ENCODE measurements at places on chromosomes 7 and 10.

- DNase-seq: no peak
These were observed 99.2 kb upstream of the MALRD1 start for GRCh38 chr10:18949391-18949790.

DNA sequence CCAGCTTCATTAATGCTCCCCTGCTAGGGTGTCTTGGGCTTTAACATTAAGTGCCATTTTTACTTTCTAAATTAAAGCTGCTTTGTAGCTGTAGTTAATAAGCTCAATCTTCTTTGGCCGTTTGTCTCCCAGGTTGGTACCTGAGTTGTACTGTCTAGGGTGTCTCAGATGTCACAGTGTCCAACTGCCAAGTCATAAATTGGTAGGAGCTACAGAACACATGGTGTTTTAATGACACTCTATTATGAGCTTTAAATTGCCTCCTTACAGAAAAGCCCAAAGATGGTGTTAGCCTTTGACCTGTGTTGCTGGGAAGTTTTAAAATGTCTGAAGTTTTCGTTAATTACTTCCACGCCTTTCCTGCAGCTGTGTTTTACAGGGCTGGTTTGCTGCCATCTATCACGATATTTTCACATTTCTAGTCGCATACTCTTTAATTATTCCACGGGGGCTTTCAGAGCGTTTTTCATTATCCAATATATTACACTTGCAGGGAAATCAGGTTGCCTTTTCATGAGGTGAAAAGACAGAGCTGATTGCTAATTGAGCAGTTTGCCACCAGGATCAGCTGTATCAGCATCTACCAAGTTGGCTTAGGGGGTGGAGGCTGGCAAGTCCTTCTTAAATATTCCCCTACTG lies 247.8 kb upstream of the PLPP4 start:
- DNase-seq: no peak

DNA sequence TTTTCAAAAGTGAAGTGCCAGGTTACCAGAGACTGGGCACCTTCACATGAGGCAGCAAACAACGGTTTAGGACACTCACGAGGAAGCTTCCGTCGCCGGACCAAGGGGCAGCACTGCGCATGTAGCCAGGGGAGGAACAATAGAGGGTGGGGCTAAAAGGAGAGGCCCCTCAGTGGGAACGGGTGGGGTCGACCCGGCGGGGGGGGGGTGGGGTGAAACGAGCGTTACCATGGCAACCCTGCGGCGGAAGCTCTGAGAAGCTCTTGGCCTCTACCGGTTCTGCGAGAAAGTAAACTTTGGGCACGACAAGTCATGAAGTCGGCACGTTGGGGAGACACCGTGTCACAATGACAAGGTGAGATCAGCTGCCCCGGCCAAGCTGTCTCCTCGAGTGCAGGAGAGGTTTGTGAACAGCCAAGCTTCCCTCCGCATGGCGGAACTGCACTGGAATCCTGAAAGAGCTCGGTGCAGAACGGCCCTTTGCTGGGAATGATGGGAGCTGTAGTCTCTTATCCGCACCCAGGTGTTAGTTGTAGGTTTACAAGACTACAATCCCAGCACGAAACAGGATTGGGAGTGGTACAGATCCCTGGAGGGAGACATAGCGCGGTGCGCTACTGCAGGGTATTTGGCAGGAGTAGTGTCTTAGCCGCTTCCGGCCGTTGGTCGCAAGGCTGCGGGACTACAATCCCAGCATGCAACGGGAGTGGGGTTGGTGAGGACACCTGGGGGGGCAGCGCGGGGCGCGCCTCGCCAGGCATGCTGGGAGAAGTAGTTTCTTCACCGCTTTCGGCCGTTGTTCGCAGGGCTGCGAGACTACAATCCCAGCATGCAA lies 72.8 kb upstream of the ZNF722 start:
- peak; percentile 88 for DNase-seq

DNA sequence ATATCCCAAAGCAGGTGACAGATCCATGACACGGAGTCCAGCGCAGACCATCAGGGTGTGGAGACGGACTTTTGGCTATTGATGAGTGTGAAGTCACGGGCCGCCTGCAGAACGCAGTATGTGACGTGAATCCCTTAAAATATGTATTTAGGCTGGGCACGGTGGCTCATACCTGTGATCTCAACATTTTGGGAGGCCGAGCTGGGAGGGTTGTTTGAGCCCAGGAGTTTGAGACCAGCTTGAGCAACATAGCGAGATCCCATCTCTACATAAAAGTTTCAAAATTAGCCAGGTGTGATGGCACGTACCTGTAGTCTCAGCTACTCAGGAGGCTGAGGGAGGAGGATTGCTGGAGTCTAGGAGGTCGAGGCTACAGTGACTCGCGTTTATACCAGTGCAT lies 1.9 kb upstream of the AMZ1 start:
- DNase-seq: no peak

- DNase-seq: no peak
These were observed 221.6 kb downstream of the RPS24 start for GRCh38 chr10:78255214-78255613.

DNA sequence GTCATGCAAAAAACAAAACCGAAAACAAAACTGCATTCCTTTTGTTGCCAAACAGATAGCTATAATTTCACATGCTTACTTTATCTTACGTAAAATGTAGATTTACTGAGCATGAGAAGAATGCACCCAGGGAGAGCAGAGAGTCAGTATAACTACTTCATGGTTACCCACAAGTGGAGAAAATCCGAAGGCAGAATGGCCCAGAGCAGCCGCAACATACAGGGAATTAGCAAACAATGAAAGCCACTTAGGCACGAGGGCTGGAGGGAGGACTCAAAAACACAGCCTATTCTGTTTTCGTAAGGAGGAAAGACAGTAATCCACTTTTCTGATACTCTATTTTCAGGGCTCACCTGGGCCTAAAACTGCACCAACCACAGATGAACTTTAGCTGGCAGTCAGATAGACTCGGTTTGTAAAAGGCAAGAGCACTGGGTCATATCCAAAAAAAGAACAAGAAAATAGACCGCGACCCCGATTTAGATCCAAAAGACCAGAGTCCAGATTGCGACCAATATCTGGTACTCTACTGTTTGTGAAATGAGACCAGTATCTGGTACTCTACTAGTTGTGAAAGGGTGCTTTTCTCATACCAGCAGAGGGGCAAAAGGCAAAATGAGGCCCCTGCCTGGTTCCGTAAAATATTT lies 1.3 kb downstream of the ITPRIP start:
- no peak for DNase-seq

- no peak for DNase-seq
These were observed 1144.1 kb downstream of the GATA3 start for GRCh38 chr10:9198611-9199010.
